ENCODE measurements at places on chromosomes 2 and 18. TPM values are rescaled to one million over a fixed set of nuclear protein-coding genes. Genes with fewer than 3 reads are reported as not detected.

DES gene
- 2,854 TPM for total RNA-seq

IL36G gene
- total RNA-seq, result 0.31 TPM

DNAJC27 gene
- 5.4 TPM for total RNA-seq

CCDC74A gene
- 2.5 TPM for total RNA-seq

DNA sequence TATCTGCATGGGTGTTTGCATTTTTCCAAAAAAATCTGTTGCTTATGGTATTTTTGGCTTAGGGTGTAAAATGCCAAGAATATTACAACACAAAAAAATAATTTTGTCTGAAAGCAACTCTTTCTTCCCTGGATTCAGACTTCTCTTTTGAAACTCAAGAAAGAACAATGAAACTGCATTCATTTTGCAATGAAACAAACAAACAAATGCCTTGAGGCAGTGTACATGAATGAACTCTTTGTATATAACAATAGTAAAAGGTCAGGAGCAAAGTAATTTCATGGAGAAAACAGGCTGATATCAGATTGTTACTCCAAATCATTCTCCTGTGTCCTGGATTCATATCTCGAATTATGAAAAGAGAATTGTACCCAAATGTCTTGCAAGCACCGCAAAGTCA lies 301.6 kb upstream of the CDH20 start:
- H3K4me1 ChIP-seq, result no peaks in the 10 kb centered on the region
- H3K4me3 ChIP-seq, result no peak overlapping the region
- DNase-seq, result no peak
- H3K27ac ChIP-seq, result no peak overlapping the region

DNA sequence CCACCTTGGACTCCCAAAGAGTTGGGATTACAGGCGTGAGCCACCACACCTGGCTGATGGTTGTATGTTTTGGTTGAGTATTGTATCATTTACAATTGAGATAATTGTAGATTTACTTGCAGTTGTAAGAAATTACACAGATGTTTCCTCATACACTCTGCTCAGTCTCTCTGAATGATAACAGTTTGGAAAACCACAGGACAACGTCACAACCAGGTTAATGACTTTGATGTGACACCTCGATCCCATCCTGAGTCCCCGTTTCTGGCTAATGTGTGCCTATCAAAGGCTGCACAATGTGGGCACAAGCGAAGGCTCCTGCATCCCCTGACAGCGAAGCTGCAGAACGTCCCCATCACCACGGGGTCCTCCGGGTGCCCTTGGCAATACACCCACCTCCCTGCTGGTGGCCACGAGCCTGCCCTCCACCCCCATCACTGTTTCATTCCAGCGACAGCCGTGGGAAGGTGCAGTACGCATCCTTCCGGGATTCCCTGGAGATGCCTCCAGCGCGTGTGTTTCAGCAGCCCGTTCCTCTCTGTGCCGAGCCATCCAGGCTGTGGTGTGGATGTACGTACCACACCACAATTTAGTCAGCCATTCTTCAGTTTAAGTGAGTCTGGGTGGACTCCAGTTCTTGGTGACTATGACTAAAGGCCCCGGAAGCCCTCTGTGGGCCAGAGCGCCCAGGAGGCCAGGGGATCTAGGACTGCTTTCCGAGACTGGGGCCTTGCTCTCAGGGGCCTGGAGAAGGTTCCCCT lies 4.3 kb upstream of the PDCD1 start:
- H3K27me3 ChIP-seq, result peaks cover 51% of the 10 kb centered on the region
- H3K27ac ChIP-seq, result no peak overlapping the region
- no peaks in the 10 kb centered on the region for H3K36me3 ChIP-seq
- H3K4me1 ChIP-seq, result peaks cover 32% of the 10 kb centered on the region

DNA sequence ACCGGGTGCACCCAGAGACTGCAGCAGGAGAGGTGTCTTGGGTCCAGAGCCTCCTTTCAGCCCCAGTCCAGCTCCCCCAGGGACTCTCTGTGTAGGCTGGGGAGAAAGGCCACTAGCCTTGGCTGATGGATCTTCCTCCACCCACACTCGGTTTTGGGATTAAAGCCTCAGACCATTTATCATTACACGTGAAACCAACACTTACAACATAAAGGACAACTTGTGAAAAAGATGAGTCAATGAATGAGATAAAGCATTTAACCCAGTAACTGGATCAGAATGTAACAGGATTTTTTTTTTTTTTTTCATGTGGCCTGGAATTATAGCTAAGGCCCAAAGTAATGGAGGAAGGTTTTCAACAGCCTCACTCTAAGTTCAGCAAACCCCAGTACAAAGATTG lies 32.1 kb downstream of the NAT8 start:
- H3K4me1 ChIP-seq, result no peaks in the 10 kb centered on the region
- no peak overlapping the region for H3K27ac ChIP-seq
- no peaks in the 10 kb centered on the region for H3K27me3 ChIP-seq
- DNase-seq, result no peak

DNA sequence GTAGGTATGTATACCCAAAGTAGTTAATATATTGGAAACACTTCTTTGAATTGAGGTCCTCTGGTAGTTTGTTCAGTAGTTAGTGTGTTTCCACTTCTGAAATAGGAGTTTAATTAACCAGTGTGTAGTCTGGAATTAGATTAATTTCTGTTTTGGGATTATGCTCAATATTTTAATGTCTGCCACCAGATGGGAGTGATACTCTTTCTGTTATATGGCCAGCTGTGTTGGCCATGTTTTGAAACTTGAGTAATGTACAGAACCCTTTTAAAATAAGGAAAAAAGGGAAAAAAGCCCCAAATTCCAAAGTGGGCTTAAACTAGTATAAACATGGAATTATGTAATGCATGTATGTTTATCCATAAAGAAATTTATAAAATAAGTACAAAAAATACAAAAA lies 147.7 kb downstream of the CTNNA2 start:
- H3K36me3 ChIP-seq, result no peaks in the 10 kb centered on the region
- no peak overlapping the region for H3K4me3 ChIP-seq
- DNase-seq, result peak; percentile 35
- H3K4me1 ChIP-seq, result no peaks in the 10 kb centered on the region

DNA sequence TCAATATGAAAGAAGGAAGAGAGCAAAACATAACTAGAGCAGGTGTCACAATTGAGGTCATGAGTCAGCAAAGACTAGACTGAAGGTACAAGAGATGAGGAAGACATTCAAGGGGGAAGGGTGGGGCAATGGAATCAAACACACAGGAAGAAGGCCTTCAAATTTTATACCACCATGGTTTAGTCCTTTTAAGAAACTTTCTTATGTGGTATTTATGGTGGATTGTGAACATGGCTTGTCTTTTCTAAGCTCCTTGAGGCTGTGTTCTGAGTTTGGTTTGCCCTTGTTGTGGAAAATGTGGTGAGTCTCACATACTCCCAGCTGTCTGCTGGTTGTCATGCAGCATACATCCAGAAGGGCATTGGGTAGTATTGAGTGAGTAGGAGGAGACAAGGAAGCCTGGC lies 62.1 kb downstream of the NABP1 start:
- no peak overlapping the region for H3K27ac ChIP-seq
- DNase-seq, result no peak
- H3K27me3 ChIP-seq, result no peaks in the 10 kb centered on the region
- no peak overlapping the region for H3K4me3 ChIP-seq

- peak overlapping the region; percentile 95 for H3K27ac ChIP-seq
- no peaks in the 10 kb centered on the region for H3K4me1 ChIP-seq
- DNase-seq, result peak; percentile 27
- H3K27me3 ChIP-seq, result no peaks in the 10 kb centered on the region
Measured at GRCh38 chr2:169511818-169512217, 2.3 kb downstream of the KLHL41 start.

DNA sequence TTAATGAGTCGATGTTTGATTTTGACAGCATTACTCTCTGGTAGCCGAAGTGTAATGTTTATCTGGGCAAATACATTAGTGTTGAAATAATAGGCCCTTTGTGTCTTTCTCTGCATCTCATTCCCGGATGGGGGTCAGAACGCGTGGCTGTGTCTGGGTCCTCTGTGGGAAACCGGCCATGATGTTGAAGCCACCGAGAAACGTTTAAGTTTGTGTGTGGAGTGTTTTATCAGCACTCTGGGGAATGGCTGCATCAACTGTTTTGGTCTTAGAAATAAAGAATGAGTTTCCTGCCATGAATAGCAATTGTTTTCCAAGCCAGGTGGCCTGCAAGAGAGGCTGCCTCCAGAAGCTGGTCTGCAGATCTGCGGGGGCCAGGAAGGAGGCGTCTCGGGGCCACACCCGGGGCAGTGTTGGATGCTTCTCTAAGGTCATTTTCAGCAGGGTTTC lies 69.7 kb downstream of the RNF144A start:
- peak; percentile 56 for DNase-seq
- H3K4me1 ChIP-seq, result peaks cover 32% of the 10 kb centered on the region
- H3K27ac ChIP-seq, result peak overlapping the region; percentile 45
- no peak overlapping the region for H3K4me3 ChIP-seq
